ENCODE measurements at places on chromosomes 16 and 17.

DNA sequence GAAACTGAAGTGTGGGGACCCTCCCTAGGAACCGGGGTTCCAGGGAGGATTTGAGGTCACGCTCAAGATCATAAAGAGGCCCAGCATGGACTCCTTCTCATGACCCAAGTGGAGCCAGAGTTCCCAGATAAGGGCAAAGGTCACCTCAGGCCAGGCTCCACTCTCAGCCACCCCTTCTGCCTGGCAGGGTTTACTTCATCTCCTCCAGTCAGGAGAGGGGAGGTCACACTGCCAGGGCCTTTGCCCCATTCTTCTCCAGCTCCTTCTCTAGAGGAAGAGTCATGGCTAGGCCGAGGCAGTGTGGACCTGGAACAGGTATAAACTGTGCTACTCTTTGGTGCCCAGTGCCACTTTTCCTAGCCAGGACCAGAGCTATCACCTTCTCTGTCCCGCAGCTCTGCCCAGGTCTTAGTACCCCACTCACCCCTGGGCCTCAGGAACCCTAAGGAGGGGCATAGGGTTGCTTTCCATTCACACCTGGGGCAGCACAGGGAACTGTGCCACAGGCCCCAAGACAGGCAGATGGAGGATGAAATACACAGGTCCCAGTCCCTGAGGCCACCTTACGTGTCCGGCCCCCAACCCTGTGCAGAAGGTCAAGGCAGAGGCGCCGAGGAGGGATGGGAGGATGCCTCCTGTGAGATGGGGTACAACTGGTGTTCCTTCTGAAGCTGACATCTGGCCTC is 879 bp upstream of the ACSF2 start:
- no peak for DNase-seq

- DNase-seq, result peak; percentile 70
Measured at GRCh38 chr17:64505340-64506200, 519 bp downstream of the DDX5 start.

DNA sequence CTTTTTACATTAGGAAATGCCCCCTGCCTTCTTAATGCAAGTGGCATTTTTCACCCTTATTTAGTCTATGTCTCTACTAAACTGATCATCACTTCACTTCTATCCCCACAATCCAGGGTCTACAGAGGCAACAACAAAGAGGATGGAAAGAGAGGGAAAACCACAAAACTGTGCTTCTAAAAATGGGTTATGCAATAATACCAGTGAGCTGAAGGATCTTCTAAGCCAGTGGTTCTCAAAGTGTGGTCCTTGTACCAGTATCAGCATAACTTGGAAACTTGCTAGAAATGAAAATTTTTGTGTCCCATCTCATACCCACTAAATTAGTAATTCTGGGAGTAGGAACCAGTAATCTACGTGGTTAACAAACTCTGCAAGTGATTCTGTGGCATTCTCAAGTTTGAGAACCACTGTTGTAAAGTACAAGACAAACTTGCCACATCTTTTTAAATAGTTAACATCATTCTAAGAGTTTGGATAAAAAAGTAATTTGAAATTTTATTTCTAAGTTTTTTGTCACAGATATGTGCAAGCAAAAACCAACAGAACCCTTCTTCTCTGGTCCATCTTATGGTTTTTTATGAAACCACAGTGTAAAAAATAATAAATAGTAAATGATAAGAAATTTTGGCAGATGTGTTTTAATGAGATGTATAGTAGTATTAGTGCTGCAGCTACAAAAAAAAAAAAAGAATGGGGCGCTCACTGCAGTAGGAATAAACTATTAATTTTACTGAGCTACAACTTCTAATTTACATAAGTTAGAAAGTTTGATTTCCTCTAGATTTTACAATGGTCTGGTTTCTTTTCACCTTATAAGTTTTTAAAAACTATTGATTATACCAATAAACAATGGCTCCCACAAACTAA is 16.2 kb downstream of the CDC27 start:
- DNase-seq, result no peak

GRCh38 chr16:27214084-27214961 is 11.0 kb downstream of the KDM8 start:
- no peak for DNase-seq

- DNase-seq, result no peak
Measured at GRCh38 chr16:77457046-77457445, 22.2 kb upstream of the ADAMTS18 start.

DNA sequence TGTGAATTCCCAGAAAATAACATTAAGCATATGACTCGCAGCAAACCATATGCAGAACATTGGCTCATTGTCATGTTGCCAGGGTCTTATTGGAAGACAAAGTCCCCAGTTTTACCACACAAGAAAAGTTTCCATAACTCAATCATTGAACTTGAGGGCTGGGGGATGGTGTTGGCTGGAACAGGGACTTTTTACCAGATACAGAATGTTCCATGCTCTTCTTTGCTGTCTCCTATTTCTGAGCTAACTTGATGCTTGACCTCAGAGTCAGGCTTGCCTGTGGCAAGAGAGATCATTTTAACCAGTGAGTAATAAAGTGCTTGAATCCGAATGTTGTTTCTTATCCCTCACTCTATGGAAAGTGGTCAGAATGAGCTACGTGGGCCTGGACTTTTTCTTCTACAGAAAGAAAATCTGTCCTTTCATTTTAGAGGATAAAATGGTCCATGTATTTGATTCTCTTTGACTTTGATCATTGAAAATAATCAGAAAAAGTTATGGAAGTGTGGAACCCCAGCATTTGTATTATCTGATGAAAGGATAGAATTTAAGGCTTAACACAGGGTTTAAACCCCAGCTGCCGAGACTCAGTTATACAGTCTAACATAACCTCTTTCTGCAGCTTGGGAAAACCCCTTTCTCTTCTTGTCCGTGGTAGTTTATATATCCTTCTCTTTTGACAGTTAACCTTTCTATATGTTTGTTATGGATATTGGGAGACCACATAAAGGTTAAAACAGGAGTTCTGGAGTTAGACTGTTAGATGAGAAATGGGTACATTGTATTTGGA is 67.0 kb downstream of the TUBD1 start:
- no peak for DNase-seq

- no peak for DNase-seq
Measured at GRCh38 chr17:5757314-5757907, 173.1 kb upstream of the NLRP1 start.

GRCh38 chr16:66245072-66245471 is 121.4 kb upstream of the CDH5 start:
- DNase-seq, result no peak

DNA sequence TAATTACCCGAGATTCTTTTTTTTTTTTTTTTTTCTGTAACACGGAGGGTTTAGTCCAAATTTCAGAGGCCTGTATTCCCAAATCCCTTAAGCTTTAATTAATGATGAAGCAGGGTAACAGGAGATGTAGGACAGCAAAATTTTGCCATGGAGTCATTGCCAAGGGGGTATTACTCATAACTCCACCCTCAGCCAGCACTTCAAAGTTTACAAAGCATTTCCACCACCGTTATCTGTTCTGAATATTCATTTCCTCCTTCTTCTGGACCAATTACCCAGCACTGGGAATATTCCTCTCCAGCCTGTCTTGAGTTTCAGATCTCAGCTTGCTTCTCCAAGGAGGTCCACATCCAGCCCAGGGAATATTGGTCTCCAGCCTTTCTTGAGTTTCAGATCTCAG is 747.5 kb upstream of the EEF2KMT start:
- DNase-seq, result no peak

DNA sequence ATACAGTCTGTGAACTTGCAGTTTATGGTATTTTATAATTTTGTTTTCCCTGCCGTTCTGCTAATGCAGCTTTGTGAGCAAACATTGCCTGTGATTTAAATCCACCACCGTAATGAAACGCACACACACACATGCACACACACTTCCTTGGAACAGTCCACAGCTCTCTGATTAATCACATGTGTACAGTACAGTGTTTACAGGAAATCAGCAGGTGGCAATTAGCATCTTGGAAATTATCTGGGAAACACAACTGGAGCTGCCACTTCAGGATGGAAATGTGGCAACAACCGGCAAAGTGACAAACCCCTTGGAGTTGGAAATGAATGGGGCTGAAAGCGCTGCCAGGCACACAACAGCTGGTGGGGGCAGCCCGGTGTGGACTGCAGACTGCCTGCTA is 12.9 kb upstream of the ZKSCAN2 start:
- no peak for DNase-seq

- DNase-seq, result no peak
Measured at GRCh38 chr17:50467114-50467854, 1.4 kb downstream of the CHAD start.

DNA sequence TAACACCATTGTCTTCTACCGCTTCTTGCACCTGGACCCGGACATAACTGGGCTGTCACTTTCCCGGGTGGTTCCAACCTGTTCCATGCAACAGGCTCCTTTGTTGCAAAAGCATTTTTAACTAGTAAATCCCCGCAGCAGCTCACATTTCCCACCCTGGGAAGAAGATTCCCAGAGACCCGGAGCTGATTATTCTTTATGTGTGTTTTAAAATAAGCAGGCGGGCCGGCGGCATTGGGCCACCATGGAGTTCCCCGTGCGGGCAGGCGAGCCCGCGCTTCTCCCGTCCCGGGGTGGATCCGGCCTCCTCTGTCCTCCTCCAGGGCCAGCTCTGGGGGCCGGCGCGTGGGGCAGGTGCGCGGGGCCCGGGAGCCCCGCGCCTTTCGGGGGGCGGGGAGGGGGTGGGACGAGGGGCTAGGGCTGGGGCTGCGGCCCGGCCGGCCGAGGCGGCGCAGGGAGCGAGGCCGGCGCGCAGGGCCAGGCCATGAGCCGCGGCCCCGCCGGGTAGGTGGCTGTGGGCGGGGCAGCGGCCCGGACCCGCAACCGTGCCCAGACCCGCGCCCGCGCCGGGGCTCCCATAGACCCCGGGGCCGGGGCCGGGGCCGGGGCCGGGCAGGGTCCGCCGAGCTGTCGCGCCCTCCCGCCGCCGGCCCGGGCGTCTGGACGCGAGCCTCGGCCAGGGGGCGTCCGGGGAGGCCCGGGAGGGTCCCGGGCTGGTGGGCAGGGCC is 1.7 kb downstream of the CRAMP1 start:
- DNase-seq, result no peak

DNA sequence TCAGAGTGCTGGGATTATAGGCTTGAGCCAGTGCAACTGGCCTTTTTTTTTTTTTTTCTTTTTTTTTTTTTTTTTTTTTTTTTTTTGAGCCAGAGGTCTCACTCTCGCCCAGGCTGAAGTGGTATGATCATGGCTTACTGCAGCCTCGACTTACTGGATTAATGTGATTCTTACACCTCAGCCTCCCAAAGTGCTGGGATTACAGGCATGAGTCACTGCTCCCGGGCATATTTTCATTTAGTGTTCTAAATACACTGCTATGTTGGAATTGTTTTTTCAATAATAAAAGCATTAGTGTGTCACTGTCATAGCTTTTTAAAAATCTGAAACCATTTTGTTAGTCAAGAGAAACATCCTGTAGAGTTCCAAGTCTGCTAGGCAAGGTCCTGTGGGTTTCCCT is 40.3 kb downstream of the NDE1 start:
- DNase-seq, result no peak

GRCh38 chr17:2796164-2797125 is at the start of gene RAP1GAP2:
TSS of gene RAP1GAP2 (plus strand) at chr17:2796438. CDS start at chr17:2796528, 90 bp downstream.
- peak; percentile 38 for DNase-seq

GRCh38 chr17:27362909-27363308 is 69.0 kb downstream of the WSB1 start:
- no peak for DNase-seq

GRCh38 chr16:68257251-68257905 is 6.9 kb upstream of the SLC7A6 start:
- DNase-seq, result no peak

DNA sequence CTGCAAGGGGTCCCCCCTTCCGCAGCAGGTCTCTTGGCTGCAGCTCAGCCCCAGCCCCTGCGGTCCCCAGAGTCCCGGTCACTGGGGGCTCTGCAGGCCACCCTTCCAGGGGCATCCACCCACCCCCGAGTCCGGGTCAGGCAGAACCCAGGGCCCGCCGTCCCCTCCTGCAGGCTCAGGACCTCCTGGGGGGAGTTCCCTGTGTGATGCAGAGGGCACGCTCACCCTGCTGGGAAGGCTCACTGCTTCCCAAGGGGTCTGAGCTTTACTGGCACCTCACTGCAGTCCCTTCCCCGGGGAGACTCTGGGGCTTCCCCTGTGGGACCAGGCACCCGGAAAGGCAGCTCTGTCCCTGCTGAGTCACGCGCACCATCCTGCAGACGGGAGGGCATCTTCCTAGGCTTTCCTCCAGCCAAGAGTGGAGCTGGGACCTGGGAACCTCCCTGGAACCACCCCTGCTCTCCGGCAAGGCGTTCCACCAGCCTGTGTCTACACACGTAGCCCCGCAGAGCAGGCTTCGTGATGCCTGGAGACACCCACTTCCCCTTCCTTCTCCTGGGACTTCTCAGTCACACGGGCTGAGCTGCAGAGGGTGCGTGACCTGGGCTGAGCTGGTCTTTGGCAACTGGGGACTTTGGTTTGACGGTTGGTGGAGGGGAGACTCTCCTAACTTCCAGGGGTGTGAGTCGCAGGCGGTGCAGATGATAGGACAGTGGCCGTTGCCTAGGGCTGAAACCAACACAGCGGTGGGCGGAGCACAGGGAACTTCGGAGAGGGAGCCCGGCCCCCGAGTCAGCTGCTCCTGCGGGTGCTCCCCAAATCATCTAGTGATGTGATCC is 23.4 kb downstream of the SLC25A10 start:
- DNase-seq, result no peak

DNA sequence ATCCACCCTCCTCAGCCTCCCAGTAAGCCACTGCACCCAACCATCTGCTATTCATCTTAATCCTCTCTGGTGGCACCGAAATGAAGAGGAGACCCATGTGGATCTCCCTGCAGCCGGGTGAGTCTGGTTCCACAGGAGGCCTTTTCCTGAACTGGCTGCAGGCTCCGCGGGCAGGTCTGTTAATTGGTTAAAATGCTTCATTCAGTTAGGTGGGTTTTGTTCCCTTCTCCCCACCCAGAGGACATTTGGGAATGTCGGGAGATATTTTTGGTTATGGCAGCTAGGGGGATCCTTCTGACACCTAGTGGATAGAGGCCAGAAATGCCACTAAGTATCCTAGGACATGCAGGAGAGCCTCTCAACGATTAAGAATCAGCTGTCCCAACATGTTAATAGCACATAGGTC is 16.7 kb downstream of the C16orf54 start:
- no peak for DNase-seq

- DNase-seq, result no peak
Measured at GRCh38 chr17:2798678-2799077, 2.4 kb downstream of the RAP1GAP2 start.

- no peak for DNase-seq
Measured at GRCh38 chr17:82599674-82600661, 48.3 kb downstream of the WDR45B start.
